Motor neuron (in vitro differentiated cells): ENCODE measurements at places on chromosomes 12 and 14.

DNA sequence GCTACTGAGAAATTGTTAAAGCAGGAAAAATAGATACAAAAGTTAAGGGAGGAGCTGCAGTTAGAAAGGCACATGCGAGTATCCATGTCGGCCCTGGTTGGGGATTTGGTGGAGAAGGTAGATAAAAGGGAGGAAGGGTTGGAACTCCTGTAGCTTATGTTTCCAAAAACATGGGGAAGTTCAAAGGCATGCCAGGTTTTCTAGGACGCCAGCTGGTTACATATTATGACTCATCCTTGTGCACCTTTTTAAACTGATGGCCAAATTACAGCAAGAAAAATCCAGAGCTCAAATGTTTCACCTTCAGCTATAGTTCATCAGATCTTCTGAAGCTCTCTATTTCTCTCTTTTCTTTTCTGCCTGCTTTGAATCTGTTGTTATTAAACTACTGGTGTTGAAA lies 13.2 kb upstream of the MAP4K5 start:
- ATAC-seq = no peak

- no peak for ATAC-seq
Measured at GRCh38 chr14:26597071-26597588, 703 bp downstream of the NOVA1 start.

DNA sequence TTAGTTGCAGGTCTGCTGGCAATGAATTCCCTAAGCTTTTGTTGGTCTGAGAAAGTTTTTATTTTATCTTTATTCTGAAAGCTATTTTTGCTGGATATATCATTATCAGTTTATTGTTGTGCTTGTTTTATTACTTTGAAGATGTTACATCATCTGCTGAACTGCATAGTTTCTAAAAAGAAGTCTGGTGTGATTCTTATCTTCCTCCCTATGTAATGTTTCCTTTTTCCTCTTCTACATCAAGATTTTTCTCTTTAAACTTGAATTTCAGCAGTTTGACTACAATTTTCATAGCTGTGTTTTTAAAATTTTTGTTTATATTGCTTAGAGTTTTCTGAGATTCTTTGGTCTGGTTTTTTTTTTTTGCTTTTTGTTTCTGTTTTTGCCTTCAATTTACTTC lies 137.1 kb upstream of the PMCH start:
- no peak for ATAC-seq

DNA sequence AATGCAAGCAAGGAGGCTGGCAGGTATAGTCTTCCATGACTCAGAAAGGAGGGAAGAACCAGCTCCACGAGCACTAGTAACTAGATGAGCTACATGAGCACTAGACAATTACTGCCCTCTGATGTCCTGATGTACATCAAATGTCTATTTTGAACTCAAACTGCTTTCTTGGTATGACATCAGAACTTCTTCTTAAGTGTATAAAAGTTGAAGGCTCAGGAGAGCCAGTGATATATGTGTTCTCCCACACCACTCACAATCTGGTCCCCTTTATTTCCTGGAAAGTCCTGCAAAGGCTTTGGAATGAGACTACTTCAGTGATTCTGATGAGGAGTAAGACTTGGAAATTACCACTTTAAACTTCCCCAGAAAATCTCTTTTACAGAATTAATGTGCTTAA lies 18.5 kb upstream of the DHRS7 start:
- no peak for ATAC-seq

GRCh38 chr14:91947475-91948184 lies at the start of gene FBLN5:
Gene FBLN5 (minus strand): TSS chr14:91947694. CDS start chr14:91947229, 465 bp downstream.
- ATAC-seq = peak; percentile 94

GRCh38 chr12:114311974-114312373 lies 94.0 kb downstream of the TBX5 start:
- no peak for ATAC-seq

DNA sequence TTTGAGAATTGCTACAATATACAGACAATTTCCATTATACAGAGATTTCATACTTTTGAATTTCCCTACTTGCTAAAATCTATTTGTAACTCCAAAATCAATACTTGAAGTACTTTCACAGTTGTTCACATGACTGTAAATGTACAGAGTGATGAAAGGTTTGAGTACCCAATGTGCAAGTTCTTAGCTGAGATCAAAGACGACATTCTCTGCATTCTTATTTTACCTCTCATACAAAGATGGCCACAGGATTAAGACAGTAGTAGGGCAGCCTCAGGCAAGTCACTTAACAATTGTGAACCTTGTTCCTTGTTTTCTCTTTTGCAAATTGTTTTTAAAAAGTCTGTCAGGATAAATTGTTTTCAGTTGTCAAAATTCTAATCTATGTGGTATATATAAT lies 255.9 kb upstream of the KITLG start:
- ATAC-seq = no peak

DNA sequence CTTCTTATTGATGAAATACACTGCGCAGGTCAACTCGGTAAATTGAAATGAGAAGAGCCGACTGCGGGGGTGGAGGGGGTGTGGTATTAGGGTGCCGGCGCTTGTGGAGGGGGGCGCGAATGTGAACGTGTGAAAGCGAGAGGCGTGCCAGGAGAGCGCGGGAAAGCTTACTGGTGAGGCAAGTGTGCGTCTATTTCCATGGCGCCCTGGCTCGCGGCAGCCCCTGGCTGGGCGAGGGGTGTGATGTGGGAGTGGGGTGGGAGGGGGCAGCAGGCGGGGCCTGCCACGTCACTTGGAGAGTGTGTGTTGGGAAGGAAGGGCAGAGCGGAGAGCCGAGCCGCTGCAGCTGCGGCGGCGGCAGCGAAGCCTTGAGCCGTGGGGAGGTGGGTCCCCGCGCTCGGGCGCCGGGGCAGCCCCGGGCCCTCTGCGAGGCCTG lies 88.8 kb downstream of the GALNT8 start:
- peak; percentile 88 for ATAC-seq

DNA sequence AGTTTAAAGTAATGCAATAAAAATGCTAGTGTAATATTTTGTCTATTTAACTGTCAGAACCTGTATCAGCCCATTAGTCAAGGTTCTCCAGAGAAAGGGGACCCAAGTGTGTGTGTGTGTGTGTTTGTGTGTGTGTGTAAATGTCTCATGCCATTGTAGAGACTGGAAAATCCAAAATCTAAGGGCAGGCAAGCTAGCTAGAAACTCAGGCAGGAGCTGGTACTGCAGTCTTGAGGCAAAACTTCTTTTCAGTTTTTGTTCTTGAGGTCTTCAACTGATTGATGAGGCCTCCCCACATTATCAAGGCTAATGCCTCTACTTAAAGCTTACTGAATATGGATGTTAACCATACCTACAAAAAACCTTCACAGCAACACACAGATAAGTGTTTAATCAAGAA lies 126.7 kb downstream of the PRKD1 start:
- ATAC-seq = no peak

DNA sequence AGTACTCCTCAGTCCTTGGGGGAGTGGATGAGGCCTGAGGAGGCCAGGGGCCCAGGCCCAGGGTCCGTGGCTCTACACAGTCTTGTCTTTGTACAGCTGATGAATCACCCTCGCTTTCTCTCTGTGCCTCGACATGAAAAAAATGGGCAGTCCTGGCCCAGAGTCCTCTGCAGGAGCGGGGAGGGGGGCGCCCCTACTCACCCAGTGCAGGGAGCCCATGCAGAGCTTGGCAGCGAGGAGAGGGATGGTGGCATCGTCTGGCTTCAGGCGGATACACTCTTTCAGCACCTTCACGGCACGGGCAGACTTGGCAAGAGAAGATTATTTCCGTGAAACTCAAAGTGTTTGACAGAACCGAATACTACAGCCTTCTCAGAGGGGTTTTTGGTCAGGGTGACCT lies 159.3 kb downstream of the TTC7B start:
- peak; percentile 61 for ATAC-seq

GRCh38 chr12:127162902-127163301 lies 1104.1 kb upstream of the TMEM132C start:
- no peak for ATAC-seq

- no peak for ATAC-seq
Measured at GRCh38 chr14:104927432-104927816, 2.7 kb downstream of the PLD4 start.

DNA sequence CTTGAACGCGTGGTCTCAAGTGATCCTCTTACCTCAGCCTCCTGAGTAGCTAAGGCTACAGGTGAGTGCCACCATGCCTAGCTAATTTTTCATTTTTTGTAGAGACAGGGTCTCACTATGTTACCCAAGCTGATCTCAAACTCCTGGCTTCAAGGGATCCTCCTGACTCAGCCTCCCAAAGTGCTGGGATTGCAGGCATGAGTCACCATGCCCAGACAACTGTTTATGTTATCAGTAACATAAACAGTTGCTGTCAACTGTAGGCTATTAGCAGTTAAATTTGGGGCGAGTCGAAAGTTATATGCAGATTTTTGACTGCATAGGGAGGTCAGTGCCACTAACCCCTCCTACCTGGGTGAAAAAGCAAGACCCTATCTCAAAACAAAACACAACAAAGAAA lies 26.2 kb upstream of the LRRK2 start:
- no peak for ATAC-seq

DNA sequence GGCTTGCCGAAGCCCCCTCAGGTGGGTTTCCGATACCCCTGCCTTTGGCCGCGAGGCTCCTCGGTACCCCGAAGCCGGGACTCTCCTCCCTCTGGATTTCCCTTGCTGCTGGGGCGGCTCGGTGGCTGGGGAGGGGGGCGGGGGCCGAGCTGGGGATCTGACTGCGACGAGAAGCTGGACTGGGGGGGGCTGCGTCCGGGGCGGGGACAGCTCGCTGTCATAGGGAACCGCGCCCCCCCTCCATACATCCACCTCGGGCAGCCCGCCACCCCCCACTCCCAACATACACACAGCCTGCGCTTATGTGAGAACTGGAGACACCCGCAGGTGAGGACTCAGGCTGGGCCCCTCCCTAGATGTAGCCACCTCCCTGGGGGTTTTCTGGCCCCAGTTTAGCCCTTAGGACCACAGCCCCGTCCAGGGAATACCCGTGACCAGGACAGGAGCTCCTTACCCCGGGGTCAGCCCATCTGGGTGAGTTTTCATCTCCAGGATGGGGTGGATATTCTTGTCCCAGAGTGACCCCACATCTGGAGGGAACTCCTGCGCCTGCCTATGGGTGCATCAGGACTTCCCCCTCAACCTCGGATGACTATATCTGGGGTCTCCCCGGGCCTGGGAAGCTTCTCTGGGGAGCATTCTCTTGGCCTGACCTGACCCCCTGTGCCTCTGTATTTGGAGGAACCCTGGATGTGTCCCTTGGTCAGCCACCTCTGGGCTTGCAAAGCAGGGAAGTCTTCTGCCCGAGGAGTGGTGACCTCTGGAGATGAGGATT lies 687 bp downstream of the ASIC1 start:
- peak; percentile 1 for ATAC-seq

GRCh38 chr12:114826244-114826643 lies 142.3 kb upstream of the TBX3 start:
- no peak for ATAC-seq

GRCh38 chr12:65803251-65803650 lies 21.0 kb upstream of the HMGA2 start:
- ATAC-seq = no peak

DNA sequence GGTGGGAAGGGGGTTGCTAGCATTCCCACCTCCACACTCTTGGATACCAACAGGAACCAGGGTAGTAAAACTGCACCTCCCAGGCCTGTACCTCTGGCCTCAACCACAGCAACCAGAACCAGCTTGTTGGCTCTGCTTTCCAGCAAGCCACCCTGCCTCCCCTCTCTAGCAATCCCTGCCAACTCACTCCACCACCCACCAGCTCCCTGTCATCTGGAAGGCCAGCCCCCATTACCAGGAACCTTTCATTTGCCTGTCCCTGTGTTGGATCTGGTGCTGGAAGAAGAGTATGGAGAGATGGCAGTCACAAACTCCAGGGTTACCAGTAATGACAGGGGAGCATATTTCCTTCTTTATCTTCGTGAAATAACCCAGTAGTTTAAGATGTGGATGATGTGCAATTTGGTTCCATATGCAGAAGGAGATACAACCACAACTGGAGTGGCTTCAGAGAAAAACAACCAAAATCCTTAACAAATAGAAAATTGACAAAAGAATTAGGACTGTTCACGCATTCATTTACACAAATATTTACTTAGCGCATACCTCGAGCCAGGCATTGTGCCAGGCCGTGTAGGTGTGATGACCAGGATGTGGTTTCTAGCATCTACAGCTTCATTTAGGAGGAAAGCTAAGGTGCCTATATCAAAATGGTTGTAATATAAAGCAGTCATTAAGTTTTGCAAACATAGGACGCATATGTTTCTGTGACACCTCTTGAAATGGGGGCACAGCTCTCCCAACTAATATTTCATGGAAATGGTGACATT lies 3.4 kb downstream of the B4GALNT3 start:
- no peak for ATAC-seq

DNA sequence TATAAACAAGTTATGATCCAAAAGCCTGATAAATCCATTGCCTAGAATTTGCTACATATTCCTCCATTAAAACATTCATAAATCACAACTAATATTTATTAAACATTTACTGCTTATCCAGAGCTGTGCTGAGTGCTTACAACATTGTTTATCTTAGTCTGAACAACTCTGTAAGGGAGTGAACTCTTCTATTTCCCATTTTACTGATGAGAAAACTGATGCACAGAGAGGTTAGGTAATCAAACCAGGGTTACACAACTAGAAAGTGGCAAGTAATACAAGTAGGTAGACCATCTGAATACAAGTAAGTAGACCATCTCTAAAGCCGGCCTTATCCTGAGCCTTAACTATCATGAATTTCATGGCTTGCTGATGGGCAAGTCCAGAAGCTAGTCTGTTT lies 39.5 kb downstream of the WASHC3 start:
- ATAC-seq = no peak

DNA sequence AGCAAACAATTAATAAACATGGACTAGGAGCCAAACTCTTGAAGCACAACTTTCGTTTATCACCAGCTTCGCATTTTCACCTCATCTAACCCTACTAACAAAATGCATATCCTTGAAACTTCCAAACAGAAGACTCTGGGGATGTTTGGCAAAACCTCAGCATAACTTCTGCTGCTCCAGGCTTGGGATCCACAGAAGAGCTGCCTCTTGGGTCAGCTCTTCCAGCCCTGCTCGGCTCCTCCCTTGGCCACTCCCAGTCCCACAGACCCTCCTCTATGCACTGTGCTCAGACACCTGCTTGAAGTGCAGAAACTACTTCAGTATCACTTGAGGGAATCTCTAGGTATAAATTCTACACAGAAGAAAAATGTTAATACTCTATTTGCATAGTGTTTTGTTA lies 110.0 kb upstream of the AMIGO2 start:
- no peak for ATAC-seq

- ATAC-seq = peak; percentile 77
Measured at GRCh38 chr14:61470261-61470960, 149.0 kb downstream of the PRKCH start.

DNA sequence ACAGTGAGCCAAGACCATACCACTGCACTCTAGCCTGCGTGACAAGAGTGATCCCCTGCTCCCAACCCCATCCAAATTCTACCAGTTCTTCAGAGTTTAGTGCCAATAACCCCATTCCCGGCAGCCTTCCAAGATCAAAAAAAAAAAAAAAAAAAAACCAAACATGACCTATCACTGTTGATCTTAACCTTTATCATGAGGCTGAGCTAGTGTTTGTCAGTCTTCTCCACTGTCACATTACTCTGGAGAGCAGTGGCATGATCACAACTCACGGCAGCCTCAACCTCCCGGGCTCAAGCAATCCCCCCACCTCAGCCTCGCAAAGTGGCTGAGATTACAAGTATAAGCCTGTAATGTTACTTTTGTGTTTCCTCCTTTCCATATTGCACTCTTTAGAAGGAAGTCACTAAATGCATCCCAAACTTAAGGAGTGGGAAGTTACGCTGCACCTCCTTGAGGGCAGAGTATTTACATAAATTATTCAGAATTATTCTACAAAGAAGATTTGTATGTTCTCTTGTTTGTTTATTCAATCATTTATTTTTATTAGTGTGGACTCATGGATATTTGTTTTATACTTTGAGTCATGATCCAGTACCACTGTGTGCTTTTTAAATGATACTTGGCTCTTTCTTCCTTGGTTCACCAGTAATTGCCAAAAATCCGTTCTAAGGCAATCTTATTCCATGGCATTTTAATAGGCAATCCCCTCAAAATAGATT lies 31.5 kb upstream of the FAM222A start:
- peak; percentile 88 for ATAC-seq
